Inflammatory macrophage treated with lipopolysaccharide for 1 hour (primary cell): ENCODE measurements at places on chromosomes 2 and 18.

GRCh38 chr2:129757915-129758783 lies 221.3 kb upstream of the RAB6C start:
- DNase-seq = no peak

- DNase-seq = no peak
Observed at GRCh38 chr2:146602383-146602782, 1242.4 kb upstream of the ACVR2A start.

GRCh38 chr2:177239053-177239452 lies 25.5 kb downstream of the NFE2L2 start:
- no peak for DNase-seq

DNA sequence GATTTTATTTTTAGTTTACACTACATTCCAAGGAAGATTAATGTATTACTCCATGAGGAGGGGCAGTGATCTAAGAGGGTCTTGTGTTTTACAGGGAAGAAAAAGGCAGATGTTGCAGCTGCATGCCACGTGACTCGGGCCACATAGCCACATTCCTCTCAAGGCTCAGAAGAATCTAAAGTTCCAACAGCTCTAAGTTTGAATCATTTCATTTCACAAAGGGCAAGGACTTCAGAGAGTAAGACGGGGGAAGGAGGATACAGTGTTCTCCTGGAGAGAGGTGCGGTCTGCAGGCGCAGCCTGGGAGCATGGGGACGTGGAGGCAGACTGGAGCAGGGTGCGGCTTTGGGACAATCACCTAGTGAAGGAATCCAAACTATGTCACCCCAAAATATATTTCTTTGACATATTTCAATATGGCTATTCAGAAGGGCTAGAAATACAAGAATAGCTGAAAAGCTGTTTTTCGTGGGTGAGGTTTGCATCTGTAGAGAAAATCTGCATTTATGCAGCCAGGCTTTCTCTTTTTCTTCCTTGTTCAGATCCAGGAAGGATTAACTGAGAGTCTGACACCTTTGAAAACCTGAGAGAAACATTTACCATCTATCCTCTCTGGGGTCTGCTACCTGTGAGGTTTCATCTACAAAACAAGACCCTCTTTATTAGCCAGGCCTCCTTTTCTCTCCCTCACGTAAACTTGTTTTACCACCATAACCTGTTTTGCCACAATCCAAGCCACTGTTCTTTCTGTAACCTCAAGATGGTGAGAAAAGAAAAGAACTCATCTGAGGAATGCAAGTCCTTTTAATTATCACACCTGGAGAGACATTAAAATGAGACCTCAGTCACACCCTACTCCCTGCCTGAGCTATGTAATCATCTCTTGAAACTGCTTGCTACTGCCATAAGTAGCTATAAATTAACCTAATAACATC lies 165.1 kb upstream of the NDUFV2 start:
- no peak for DNase-seq

- peak; percentile 75 for DNase-seq
Observed at GRCh38 chr2:88671786-88672427, 19.6 kb upstream of the RPIA start.

DNA sequence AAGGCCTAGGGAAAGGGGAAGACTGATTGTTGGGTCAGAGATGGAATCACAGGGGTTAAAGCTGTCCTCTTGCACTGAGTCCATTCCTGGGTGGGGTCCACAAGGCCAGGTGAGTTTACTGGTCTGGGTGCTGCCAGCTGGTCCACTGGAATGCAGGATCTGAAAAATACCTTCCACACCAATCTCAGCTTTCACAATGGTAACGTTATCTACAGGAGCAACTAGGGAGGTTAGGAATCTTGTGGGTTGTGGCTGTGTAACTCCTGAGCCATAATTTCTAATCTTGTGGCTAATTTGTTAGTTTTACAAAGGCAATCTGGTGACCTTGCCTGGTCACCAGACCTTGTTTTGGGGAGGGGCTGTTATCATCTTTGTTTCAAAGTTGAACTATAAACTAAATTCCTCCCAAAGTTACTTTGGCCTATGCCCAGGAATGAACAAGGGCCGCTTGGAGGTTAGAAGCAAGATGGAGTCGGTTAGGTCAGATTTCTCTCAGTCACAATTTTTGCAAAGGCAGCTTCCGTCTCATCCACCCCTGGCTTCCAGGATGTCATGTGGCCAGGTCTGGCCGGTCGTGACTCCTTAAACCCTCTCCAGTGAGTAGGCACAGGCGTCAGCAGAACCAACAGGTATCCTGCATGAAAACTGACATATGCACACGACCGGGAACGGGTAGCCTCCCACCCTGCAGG lies 123.3 kb upstream of the SH3BP4 start:
- no peak for DNase-seq

GRCh38 chr2:198055716-198056115 lies 251.3 kb downstream of the PLCL1 start:
- no peak for DNase-seq

- DNase-seq = no peak
Observed at GRCh38 chr2:122421775-122422174, 666.3 kb downstream of the TSN start.

- peak; percentile 96 for DNase-seq
Observed at GRCh38 chr2:45935791-45936622, 284.5 kb downstream of the PRKCE start.

- DNase-seq = no peak
Observed at GRCh38 chr2:162316590-162316989, 1.9 kb downstream of the IFIH1 start.

DNA sequence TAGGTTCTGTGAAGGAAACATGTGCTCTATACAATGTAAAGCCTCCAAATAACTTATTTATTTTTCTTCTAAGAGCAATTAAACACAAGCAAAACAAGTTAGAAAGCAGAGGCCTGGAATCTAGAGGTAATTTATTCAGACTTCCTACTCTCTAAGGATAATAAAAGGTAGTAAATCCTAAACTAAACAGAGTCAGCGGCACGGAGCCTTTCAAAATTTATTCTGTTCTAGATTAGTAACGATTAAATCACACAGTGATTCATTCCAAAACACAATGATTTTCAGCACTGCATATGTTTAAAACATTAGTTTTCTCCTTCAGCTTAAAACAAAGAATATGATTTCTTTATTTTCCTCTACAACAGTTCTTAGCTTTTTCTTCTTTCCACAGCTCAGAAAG lies 160.9 kb downstream of the FBXO15 start:
- no peak for DNase-seq

DNA sequence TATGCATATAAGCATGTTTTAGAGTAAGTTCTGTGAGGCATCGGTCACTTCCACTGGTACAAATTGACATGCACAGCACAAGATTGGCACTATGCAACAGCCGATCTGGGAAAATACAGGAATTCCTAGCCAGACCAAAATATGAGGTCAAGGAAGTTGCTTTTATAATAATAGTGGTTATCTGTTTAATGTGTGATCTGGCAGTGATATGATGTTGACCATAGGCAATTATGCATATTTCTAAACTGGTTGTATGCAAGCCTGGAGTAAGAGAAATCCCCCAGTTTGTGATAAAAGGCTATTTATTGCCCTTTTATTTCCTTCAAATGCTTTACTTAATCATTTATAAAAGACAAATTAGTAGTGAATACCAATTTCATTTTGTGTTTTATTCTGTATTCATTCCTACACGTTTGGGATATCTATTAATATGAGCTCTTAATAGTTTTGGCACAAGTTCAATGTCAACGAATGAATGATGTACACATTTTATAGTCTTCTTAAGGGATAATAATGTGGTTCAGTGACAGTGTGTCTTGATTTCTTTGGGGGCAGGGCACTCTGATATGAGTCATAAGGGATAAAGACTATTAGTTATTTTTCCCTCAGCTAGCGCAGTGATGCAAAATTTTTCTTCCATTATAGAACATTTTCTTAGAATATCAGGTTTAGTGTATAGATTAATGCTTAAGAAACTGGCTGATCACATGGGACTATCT lies 34.7 kb upstream of the ZEB2 start:
- DNase-seq = no peak

- no peak for DNase-seq
Observed at GRCh38 chr18:49875783-49876182, 62.5 kb upstream of the ACAA2 start.

- no peak for DNase-seq
Observed at GRCh38 chr2:85085563-85085962, 47.6 kb upstream of the TCF7L1 start.

DNA sequence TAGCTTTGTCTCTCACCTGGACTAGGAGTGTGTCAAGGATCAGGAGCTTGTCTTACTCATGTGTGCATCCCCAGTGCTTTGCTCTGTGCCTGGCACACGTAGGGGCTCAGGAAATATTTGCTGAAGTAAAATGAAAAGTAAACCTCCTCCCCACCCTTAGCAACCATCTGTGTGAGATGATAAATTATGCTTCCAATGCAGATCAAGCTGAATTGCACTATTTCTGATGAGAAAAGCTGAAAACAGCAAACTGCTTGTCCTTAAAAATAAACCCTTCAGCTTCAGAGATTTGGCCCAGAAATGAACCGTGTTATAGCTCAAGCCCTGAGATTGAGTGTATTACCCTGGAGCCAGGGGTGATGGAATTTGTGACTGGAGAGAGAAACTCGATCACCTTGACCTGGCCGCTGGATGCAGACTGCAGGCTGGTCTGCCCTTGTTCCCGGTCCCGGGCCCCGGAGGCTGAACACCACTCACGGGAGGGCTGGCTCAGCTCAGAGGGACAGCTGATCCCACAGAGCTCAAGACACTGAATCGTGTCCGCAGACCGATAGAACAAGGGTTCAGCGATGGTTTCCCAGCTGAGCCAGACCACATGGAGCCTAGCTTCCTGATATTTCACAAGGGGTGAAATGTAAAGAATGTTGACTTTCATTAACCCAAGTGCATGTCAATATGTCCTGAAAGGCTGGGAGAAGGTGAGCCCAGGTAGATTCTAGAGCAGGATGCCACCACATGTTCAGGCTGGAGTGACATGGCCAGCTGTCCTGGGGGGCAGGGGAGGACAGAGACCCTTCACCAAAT lies 50.5 kb downstream of the DDX1 start:
- no peak for DNase-seq

DNA sequence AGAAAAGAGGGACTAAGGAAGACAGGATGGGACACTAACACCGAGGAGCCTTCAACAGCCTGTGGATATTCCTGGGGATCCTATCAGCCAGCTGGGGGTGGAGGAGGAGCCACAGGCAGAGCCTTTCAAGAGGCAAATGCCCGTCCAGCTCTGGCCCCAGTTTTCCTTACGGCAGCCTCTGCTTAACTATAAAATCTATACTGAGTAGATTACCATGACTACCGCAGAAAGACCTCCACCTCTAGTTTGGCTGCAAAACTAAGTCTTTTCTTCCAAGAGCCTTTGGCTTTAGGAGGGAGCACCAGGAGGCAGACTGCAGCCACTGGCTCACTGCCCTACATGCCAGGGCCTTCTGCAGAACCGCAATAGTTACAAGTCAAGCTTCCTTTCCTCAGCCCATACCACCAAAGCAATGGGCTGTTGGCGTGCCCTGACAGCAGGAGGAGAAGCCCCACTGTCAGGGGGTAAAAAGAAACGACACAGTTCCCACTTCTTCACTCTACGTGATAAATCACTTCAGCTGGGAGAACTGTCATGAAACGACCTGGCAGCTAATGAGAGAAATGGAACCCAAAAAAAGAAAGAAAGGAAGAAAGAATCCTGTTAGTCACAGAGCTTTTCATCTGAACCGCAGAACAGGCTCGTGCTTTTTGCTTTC lies 25.1 kb upstream of the CREB1 start:
- DNase-seq = no peak

DNA sequence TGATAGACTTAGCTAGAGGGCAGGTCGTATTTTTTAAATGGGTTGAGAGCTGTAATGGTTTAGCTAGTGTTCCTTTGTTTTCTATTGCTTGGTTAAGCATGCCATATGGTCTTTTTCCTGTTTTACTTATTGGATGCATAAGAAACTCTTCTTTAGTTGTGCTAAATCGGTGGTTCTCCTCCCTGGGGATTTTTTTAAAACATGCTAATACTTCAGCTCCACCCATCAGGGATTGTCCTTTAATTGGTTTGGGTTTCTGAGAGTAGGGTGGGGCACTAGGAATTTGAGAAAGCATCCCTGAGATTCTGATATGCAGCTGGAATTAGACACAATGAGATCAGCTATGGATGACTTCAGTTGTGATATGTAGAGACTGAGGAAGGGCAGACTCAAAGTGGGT lies 497.2 kb downstream of the THSD7B start:
- DNase-seq = no peak

GRCh38 chr2:197828464-197829135 lies 24.2 kb downstream of the PLCL1 start:
- no peak for DNase-seq

DNA sequence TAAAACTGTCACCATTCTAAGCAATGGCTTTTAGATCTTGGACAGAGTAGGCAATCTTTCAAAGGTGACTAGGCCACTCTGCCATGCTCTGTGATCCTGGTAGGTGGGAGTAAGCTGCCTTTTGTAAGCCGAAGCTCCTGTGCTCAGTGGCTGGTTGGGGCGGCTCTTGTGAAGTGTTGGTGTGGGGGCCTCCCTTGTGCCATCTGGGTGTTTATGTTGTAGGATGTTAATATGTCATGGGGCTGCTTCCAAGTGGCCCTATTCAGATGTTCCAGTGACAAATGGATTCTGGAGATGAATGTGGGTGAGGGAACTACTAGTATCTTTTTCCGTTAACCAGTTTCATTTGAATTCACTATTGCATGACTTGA lies 116.8 kb upstream of the SPRED2 start:
- no peak for DNase-seq

- no peak for DNase-seq
Observed at GRCh38 chr18:34650121-34650545, 60.0 kb upstream of the DTNA start.
